Stimulated activated CD8-positive, alpha-beta memory T cell treated with anti-CD3 and anti-CD28 coated beads, Interleukin-7, amount 100 ng/mL, for 48 hours (primary cell): ENCODE measurements at places on chromosomes 7 and 10.

DNA sequence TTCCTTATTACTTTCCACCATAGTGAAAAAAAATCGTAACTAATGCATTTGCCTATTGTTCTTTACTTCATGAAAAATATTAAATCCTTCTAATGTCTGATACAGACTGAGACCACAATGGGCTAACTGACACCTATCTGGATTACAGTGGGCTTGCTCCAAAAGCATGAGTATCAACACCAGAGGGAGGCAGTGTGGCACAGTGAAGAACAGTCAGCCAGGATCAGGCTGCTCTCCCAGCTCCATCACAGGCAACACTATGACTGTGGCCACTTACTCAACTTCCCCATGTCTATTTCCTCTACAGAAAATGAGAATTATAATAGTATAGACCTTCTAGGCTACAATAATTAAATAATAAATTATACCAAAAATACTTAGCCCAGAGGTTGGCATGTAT is 97.2 kb downstream of the SLC25A13 start:
- no peak for DNase-seq

DNA sequence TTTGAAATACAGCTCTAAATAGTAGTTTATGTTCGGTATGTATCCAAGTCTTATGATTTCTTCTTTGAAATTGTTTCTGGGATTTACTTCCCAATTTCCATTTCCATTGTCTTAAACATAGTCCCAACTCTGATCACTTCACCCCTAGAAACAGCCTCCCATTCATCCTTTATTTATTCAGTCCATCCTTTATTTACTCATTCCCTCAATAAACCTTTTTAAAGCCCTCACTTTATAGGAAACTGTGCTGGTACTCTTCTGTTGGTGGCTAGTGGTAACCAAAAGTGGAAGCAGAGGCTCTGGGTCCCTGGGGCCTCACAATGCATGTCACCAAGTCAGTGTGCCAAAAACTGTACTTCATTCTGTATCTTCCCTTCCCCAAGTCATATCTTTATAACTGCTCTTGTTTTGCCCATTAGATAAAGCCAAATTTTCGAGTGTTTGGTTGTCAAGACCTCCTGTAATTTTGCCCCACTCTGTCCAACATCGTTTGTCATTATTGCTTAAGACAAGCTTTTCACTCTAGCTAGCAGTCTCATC is 3.9 kb upstream of the EPC1 start:
- no peak for DNase-seq

DNA sequence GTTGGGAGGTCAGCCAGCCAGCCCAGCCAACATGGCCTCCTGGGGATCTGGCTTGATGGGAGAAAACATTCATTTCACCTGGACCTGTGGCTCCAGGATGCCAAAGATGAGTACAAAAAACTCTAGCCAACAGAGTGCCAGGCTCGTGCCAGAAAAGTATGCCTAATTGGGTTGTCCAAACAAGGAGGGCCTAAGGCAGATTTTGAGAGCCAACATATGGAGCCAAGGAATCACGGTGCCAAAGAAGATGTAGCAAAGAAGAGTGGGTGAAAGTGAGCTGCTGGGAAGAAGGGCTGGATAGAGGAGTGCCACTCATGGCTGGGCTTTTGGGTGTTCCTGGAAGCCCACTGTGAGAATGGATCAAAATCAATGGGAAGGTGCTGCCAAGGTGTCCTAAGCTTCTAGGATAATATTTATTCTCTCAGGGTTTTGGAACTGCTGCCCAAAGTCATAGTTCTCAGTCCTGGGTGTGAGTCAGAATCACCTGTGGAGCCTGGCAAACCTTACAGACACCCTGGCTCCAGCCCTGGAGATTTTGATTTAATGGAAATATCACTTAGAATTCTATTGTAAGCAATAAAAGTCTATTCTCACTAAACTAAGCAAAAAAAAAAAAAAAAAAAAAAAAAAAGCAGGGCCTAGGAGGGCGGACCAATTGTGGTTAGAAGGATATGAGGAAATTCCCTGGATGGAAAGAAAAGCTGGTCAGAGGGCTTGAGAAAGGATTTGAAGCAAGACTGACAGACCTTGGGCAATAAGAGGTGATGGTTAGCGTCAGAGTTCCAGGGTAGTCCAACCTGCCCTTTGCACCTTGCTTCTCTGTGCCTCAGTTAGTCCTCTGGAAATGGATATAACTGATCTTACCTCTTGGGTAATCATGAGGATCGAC is 182.2 kb upstream of the PRR15 start:
- DNase-seq: no peak

DNA sequence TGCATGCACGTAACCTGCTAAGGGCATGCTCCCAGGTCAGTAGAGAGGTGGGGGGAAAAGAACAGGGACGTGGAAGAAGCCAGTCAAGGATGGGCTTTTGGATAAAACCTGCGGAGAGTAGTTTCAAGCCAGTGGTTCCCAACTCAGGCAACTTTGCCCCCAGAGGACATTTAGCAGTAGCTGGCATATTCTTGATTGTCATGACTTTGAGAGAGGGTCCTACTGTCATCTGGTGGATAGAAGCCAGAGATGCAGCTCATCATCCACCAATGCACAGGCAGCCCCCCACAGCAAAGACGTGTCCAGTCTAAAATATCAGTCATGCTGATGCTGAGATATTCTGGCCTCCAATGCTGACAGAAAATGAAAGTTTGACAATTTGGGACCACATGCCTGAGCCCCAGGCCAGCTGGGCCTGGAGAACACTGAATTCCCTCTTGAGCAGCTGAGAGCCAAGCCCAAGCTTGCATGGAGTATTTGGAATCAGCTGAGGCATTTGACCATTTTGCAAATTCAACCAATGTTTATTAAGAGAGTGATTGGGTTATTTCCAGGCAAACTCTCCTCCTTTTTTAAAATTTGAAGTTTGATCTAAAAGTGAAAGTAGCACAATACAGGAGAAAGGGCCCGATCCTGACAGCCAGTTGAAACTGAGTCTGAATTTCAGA is 110.0 kb upstream of the C7orf33 start:
- DNase-seq: no peak
